ENCODE measurements at places on chromosomes 5 and 9. TPM values are rescaled to one million over a fixed set of nuclear protein-coding genes. Genes with fewer than 3 reads are reported as not detected.

Gene C1QTNF3
- total RNA-seq, result 3.1 TPM

Gene FOXD4L4
- total RNA-seq, result 0.20 TPM

Gene PPIC
- total RNA-seq, result 78.0 TPM

Gene GRIN3A
- total RNA-seq, result not detected

Gene PTGER4
- total RNA-seq, result 1.6 TPM

GRCh38 chr9:86749894-86750255, 197.4 kb downstream of the GAS1 start:
- peak; percentile 68 for DNase-seq

GRCh38 chr9:1995084-1995483, 20.1 kb upstream of the SMARCA2 start:
- no peak for DNase-seq

- DNase-seq, result peak; percentile 72
Measured at GRCh38 chr9:77588271-77588937, 59.7 kb downstream of the GNA14 start.

DNA sequence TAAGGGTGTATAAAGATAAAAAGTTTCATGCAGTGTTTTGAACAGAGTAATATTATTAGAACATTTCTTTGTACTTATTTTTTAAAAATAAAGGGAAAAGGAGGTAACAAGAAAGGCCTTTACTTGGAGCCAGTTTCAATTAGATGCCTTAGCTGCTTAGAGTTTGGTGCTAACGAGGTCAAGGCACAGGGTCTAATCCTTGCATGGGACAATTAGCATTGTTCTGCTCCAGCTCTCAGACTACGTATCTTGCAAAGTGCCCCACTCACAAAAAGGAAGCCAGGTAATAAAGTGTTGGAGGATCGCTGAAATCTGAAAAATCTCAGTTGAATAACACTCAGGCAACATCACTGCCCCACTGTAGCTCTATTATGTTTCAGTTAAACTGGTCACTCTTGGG, 2011.3 kb downstream of the EFNA5 start:
- no peak for DNase-seq

- no peak for DNase-seq
Measured at GRCh38 chr9:27590651-27591050, 17.4 kb upstream of the C9orf72 start.

DNA sequence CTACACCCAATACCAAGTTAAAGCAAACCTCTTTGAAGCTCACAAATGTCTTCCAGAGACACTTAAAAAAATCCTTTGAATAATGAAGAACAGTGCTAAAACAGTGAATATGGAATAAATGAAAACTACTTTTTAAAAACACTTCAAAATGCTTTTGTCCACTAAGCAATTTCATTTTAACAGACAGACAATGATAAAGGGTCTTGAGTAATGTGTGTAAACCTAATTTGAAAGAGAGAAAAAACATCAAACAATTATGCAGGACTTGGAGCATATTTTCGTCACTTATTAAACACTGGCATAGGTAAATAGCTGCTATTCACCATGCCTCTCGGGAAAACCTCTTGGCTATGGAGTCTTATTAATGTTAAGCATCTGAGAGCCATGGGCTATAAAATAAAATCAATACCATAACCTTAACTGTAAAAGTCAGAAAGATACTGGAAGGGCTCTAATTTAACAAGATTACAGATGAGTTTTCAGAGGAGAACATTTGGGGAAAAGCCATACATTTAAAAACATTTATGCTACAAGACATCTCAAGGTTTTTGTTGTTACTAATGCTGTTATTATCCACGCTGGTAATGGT, 177.8 kb downstream of the NFIB start:
- no peak for DNase-seq

DNA sequence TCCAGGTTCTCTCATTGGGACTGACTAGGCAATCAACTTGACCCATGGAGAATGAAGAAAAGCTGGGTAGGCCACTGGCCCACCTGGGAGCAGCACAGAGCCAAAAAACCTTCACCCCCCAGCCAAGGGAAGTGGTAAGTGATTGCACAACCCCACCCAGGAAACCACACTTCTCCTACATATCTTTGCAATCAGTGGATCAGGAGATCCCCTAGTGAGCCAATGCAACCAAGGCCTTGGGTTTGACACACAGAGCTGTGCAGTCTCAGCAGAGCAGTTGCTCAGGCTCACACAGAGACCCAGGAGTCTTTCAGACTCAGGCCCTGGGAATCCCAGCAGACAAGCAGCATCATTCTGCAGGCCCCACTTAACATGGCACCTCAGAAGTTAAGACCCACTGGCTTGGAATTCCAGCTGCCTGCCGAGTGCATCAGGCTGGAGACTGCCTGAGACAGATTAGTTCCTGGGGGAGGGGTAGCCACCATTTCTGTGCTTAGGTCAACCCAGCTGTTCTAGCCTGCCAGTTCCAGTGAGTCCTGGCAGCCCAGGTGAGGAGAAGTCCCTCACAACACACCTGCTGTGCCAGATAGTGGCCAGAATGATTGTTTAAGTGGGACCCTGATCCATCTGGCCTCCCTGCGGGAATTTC, 136.4 kb downstream of the SAXO1 start:
- no peak for DNase-seq

DNA sequence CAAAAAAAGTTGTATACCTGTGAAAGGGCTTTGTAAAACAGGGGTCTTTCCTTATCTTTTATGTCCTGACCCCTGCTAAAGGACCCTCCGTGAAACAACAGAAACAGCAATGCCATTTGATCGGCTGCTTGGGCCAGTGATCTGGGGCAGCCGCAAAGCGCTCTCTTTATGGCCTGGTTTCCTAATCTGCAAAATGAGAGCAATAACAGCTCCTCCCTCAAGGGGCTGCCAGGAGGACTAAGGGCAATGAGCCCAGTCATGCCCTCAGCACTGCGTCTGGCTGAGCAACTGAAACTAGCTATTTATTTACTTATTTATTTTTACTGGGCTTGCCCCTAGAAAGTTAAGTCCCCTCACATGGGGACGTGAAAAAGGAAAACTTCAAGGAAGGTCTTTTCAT, 18.3 kb downstream of the CMBL start:
- DNase-seq, result peak; percentile 75

DNA sequence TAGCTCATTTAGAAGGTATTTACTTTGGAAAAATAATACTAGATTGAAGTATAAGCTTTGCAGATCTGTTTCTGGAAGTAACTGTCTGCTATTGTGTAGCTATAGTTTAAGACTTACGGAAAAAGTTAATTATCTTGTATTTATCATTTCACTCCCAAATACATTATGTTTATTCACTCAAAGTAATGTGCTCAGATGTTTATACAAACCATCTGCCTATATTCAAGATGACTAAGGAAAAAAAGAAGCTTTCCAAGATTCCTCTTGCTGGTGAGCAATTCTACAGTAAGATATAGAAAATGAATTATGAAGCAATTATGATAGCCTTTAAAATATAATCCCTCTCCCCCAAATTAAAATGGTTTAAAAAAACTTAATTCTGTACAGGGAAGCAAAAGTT, 137.9 kb downstream of the KIAA0825 start:
- no peak for DNase-seq

GRCh38 chr9:114386886-114387679, 699 bp downstream of the AKNA start:
- no peak for DNase-seq

DNA sequence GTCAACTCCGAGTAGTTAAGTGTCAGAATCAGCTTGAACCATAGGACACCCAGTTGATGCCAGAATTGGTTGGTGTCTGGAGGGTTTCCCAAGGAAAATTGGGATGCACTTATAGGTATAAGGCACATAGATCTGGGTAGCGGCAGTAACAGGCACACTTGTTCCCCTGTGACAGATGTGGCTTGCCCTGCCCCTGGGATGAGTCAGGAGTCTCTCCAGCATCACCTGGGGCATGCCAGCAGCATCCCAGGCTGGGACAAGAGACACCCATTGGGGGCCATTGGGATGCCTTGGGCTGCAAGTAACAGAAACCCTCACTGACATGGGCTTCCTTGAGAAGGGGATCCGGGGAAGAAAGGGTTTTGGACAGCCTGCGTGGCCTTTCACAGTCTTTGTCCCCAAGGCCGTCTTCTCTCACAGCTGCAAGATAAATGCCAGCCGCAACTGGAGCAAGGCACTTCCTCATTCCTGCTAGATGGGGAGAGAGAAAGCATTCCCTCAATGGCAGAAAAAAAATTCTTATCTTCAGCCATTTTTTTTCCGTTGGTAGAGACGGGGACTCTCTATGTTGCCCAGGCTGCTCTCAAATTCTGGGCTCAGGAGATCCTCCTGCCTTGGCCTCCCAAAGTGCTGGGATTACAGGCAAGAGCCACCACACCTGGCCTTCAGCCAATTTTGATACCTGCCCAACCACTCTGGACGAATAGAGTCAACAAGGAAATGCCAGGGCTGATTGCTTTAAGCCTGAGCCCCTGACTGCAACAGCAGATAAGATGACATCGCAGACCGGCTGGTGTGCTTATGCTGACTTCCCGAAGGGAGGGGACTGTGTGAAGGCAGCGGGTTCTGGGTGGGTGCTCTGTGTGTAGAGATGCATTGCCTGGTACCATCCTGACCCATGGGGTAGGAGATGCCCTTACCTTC, 13.3 kb upstream of the RNF130 start:
- no peak for DNase-seq

DNA sequence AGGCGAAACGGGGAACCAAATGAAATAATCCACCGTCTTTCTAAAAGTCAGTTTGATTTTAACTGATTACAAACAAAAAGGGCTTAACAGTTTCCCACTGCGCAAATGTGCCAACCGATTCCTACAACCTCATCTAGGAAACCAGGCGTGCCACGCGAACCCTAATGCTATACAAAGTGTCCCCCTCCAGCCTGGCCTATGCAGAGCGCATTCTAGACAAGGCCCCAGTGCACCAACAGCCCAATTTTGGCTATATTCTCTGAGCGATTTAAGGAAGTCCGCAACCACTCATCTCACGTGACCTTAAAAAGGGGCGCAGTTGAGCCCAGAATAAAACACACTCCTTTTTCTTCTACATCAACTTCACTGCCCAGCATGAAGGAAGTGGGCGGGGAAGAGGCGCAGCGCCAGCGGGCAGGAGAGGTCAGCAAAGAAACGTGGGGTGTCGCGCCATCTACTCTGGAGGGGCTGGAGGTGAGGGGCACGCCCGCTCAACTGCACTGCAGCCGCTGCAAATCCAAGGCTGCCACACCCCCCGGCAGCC, 779 bp downstream of the FAM13B start:
- DNase-seq, result no peak

GRCh38 chr5:179266291-179267070, 78.8 kb downstream of the ADAMTS2 start:
- no peak for DNase-seq

DNA sequence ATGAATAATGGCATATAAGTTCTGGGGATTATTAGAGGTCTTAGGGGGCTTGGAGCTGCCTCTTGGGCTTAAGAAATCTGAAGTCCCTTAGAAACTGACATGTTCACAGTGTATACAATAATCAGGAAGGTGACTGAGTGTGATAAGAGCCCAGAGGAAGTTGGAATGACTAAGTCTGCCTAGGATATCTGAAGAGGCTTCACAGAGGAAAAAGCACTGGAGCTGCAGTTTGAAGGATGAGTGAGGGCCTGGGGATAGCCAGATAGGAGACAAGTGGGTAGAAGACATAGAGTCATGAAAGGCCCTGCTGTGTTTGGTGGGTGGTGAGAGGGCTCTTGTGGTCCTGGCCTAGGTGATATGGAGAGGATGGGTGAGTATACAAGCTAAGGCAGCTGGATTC, 8.8 kb downstream of the NEUROG1 start:
- no peak for DNase-seq

- no peak for DNase-seq
Measured at GRCh38 chr5:180140571-180140970, 68.4 kb downstream of the RASGEF1C start.

DNA sequence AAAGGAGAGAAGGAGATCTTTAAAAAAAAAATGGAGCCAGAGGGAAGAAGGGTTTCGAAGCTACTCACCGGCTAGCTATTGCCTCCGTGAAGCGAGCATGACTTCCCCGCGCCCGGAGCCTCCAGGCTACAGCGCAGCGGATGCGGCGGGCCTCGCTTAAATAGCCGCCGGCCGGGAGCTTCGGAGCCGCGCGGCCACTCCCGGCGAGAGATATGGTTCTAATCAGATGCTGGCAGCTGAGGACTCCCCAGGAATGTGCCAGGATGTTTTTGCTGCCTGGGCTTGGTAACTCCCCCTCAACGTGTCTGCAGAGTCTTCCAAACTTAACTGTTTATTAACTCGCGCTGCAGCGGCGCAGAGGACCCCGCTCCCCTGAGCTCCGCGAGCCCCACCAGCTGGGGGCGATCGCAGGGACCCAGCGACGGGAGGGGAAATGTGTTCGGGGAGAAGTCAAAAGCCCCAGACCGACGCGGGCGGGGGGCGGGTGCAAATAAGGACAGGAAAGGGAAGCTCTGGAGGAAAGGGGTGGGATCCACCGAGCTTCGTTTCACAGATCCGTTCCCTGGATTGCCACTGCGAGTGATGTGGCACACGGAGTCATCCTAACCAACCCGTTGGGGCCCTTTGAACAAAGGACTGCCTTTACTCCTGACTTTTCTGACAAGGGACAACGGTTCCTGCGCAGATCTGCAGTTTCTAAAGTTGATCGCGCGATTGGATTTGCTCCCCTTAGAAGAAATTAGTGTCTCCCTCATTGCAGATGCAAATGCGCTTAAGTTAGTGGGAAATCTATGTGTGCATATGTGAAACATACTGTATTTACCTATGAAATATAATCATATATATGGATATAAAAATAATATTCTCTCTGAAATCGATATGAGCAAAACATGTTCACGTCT, at the start of gene DAB2:
Gene DAB2, minus strand, starts transcription at position 245 of the 902 bp plus-strand sequence. CDS start 30,660 bp downstream, outside the sequence.
- DNase-seq, result peak; percentile 87

DNA sequence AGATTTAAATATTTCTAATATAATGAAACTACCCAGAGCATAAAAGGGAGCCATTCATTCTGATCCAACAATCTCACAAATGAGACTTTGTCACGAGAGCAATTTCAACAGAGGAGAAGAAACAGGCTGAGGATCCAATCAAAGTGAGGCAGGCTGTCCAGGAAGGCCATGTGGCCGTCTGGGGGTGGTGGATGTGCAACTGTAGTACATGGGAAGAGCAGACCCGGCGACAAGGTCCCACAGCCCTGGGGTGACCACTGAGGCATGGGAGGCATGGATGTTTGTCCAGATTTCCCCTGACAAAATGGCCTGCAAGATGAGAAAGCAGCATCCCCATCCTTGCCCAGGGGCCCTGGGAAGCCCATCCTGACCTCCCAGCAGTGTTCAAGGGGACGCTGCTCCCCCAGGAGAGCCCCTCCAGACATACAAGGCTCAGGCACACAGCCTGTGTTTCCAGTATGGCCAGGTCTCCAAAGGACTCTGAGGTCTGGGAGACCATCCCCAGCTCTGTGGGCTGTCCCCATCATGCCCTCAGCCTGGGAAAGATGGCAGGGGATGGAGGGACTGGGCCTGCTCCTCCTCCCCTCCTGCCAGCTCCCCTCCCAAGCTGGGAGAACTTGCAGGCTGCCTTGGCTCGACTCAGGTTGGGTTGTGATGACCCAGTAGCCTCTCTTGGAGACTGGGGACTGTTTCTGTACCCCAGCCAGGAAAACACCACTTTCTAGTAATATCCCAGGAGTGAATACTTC, 27.5 kb upstream of the FCN2 start:
- DNase-seq, result no peak

GRCh38 chr9:130736834-130737233, 43.3 kb downstream of the EXOSC2 start:
- no peak for DNase-seq

- no peak for DNase-seq
Measured at GRCh38 chr5:121038438-121038837, 574.3 kb downstream of the PRR16 start.
